ENCODE measurements at places on chromosomes 16 and 17.

GRCh38 chr17:1058423-1059130 lies 61.6 kb downstream of the TIMM22 start:
- no peak for DNase-seq

- DNase-seq = no peak
Observed at GRCh38 chr17:10699856-10700255, 2.5 kb downstream of the ADPRM start.

DNA sequence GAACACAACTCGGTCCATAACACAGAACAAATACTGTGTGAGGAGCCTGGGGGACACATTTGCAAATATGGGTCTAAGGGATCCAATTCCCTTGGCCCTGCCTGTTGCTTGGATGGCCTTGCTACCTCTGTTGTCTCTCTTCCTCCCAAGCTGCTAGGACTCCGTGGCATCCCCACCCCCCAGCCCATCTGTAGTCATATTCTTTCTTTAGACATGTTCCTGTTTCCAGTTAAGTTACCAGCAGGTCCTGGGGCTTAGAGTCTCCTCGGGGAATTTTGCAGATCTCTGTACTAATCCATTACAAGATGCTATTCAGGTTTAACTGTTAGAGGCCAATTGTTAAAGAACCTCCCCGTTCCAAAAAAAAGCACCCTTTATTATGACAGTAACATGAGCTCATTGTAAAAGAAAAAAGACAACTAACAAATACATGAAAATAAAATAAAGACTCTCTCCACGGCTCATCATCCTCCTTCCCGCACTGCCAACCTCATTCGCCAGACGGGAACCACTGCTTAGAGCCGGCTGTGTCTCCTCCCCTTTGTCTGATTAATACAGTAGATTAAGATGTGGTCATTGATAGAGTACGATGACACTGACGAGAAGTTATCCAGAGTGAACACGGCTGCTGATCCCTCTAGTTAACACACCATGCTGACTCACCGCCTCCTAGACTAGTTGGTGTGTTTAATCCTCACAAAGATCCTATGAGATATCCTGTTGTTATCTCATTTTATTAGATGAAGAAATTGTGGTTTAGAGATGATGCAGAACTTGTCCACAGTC lies 22.2 kb downstream of the HS3ST4 start:
- no peak for DNase-seq

GRCh38 chr17:67655478-67656148 lies 62.1 kb upstream of the NOL11 start:
- no peak for DNase-seq

DNA sequence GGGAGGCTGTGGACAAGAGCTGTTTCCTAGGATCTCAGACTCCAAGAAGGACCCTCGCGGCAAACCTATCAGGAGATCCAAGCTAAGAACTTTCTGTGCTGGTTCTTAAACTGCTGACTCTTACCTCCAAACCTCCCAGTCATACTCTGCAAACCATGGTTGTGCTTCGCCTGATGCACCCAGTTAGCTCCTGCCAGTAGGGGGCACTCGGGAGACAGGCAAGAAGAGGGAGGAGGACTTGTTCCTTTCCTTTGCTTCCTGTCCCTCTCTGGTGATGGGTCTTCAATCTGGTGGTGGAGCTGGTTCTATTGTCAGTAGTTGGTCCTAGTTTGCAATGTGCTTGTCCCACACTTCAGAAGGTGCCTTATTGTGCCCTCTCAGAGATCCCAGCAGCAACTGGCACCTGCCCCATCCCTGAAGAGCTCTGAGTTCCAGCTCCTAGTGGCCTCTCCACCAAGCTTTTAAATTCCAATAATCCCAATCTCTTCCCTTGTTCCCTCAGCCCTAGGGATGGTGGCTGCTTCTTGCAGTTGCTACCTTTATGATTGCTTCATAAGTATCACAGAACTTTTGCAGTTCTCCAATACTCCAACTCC lies 113.5 kb upstream of the RPL38 start:
- no peak for DNase-seq

DNA sequence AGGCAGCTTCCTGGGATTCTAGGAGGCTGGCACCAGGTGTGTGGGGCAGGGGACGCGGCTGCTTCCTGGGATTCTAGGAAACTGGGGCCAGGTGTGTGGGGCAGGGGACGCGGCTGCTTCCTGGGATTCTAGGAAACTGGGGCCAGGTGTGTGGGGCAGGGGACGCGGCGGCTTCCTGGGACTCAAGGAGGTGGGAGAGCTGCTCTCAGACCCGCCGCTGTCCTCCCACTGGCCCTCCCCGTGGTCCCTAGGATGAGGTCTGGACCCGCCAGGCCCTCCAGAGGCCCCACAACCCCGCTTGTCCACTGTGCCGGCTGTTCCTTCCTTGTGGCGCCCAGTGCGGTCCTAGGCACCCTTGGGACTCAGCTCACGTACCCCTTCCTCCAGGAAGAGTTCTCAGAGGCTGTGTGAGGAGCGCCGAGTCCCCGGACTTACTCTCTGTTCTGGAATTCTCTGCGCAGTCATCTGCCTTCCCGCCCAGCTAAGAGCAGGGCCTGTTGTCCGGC lies 565 bp downstream of the DPEP1 start:
- DNase-seq = no peak

DNA sequence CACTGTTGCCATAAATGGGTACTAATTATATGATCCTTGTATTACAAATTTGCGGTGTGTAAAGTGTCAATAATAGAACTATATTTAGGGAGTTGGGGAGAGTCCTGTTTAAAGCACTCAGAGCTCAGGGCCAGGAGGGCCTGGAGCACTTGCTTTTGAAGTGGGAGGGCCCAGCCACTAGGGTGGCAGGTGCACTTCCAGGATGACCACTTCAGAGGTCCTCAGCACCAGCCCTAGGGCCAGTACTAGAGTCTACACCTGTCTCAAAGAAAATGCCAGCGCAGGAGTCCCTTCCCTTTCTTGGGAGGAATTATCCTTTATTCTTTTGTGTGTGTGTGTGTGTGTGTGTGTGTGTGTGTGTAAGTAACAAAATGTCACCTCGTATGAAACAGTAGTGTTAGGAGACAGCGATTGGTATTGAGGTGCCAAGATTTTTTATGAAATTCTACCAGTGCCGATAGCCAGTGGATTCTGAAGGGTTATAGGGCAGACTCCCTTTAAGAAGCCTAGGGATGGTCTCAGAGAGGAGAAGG lies 31.9 kb downstream of the MYO18A start:
- DNase-seq = no peak

DNA sequence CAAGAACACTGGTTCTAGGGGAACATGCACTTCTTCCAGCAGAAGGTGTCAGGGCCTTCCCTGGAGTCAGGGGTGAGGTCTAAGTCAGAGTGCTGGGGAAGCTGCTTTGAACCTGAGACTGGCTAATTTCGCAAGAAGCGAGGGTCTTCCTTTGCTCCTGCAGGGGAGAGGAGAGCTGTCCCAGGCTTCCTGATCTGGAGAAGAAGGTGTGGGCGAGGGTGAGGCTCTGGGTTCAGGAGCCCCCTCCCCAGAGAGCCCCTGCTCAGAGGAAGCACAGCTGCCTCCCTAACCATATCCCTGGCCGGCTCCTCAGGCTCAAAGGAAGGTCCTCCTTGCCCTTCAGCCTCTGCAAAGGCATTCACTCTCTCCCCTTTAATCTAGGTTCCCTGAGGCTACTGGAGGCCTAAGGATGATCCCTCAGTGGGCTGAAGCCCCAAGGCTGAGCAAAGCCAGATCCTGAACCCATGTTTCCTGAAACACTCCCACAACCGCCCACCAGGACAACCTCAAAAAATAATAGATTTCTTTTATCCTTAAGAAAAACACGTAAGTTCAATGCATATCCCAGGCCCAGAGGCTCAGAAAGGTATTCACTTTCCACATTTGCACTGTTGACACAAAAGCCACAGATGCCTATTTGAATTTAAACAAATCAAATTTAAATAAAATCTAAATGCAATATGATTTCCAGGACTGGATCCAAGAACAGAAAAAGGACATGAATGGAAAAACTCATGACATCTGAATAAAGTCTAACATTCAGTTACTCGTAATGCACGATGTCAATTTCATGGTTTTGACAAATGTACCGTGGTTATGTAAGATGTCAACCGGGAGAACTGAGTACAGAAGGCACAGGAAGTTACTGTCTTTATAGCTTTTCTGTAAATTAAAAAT lies 71.5 kb upstream of the RCVRN start:
- DNase-seq = no peak
